IPS-NIHi11 (cell line): ENCODE measurements at places on chromosomes 5 and 9.
A peak's percentile ranks its signal among the peaks of the same experiment; 100 is the strongest.

- peak; percentile 41 for DNase-seq
Measured at GRCh38 chr5:149310947-149311658, 34.2 kb upstream of the GRPEL2 start.

- peak; percentile 38 for DNase-seq
Measured at GRCh38 chr5:133222979-133223378, 171.2 kb downstream of the HSPA4 start.

DNA sequence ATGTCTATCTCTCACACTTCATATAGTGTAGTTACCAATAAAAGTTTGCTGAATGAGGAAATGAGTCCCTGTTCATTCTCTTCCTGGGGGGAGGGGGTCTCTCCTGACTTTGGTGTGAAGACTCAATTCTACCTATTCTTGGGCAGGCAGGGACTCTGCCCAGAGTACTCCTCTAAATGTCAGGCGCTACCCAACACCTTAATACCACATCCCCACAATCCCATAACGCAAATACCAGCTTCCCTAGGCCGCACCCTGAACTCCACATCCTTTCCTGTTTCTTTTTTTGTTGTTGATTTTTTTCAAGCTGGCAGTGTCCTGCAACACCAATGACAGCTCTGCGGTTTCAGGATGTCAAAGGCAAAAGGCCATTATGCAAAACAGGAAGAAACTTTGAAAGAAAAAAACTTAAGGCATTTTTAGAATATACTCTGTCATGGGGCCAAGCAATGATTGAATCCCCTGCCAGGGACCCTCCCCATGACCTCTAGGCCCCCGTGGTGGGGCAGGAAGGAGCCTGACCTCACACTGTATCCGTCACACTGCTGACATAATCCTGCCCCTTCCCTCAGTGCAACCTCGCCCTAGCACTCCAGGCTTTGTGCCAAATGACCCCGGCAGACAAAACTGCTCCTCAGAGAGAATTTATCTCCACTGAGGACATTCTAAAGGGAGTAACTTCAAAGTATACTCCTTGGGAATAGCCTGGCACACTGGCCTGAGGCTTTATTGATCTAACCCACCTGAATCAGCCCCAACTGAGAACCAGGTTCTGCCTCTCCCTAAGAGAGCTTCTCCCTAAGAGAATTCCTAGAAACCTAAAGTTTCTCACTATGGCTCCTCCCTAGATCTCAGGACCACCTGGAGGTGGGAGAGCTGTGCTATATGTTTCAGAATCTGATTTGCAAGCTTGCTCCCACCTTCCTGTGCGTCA lies 8.0 kb downstream of the B4GALT1 start:
- no peak for DNase-seq

DNA sequence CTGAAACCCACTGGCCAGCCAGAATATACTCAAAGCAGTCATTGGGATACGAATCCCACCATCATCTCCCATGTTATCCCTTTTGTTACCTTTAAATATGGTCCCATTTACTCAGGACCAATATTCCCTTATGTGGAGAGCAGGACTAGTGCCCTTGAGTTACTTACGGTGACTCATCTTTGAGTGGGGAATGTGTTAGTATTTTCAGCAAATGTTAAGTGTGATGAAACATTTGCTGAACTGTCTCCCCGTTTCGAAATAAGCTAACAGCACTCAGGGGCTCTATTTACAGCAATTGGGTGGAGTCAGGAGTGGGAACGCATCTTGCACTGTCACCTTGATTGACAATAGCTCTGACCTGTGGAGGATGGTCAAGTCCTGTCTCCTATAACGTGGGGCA lies 67.4 kb downstream of the CTSL start:
- no peak for DNase-seq

GRCh38 chr5:73005886-73006285 lies 50.0 kb downstream of the FCHO2 start:
- no peak for DNase-seq

DNA sequence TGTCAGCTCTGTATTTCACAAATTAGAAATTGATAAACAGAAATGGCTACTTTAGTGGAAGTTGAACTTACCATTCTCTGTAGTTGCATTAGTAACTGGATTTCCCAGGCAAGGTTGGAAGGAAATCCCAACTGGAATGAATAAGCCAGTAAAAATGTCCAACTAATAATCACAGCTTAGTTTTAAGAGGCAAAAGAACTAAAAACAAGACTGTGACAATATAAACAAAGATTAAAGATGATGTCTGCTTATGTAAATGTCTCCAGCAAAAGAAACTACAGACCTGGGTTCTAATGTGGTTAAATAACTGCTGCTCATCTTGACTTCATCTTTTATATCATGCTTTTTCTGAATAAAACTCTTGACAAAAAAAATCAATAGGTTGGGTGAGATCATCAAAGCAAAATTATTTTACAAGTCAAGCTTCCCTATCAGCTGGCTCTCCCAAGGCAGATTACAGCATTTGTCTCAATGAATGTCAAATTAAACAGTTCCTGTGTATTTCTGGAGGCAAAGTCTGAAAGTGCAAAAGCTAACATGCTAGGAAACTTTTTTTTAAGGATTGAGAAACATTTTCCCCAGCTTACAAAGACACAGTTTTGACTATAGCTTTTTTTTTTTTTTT lies 62.3 kb upstream of the HMHB1 start:
- DNase-seq: no peak

GRCh38 chr5:96946381-96946780 lies 10.5 kb downstream of the LNPEP start:
- no peak for DNase-seq

- no peak for DNase-seq
Measured at GRCh38 chr5:14399054-14399692, 182.4 kb upstream of the OTULINL start.

DNA sequence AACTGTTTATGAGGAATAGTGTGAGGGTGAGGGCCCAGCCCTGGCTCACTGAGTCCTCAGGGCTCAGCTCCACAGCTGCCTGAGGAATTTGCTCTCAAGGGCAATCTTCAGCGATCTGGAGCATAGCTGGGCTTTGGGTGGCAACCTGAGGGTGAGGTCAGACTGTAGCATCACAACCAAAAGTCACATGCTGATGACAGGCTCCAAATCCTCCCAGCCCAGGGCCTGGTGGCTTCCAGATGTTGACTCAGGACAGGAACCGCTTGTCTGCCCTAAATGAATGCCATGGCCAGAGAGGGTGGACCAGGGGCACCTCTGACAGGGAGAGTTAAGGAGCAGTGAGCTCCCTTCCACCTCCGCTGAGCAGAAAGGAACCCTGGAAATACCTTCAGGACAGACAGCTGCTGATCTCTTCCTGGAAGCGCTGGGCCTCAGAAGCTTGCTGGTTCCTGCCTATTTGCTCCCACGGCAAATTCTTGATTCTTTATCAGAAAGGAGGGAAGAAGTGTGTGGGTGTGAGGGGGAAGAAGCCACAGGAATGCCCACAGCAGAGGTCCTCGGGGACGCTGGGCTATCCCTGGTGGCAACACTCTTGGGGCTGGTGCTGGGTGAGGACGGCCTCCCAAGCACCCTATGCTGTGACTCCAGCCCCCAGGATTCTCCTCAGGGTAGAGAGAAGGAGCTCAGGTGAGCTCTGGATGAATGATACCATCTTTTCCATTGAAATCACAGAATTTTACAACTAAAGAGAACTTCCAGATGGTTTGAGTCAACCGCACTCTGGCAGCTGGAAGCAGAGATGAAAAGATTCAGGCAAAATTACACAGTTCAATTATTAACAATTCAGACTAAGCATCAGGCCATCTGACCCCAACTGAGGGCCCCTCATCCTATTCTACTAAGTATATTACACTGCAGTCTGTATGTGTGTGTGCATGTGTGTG lies 13.8 kb upstream of the CTSL start:
- no peak for DNase-seq

DNA sequence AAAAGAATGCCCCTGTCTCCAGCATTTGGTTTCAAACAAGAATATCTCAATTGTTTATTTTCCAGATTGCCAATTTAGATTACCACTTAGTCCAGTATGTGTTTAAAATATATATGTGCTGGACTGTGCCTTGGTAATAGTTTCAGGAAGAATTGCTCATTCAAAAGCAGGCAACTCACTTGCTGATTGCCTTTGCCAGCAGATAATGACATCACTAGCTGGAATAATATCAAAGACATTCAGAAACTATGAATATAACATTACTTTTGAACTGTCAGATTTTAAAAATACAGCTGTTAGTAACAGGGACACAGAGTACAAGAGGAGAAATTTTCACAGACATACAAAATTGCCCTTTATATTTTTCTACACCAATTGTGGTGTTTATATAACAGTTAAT lies 96.0 kb upstream of the ITGA2 start:
- DNase-seq: no peak

DNA sequence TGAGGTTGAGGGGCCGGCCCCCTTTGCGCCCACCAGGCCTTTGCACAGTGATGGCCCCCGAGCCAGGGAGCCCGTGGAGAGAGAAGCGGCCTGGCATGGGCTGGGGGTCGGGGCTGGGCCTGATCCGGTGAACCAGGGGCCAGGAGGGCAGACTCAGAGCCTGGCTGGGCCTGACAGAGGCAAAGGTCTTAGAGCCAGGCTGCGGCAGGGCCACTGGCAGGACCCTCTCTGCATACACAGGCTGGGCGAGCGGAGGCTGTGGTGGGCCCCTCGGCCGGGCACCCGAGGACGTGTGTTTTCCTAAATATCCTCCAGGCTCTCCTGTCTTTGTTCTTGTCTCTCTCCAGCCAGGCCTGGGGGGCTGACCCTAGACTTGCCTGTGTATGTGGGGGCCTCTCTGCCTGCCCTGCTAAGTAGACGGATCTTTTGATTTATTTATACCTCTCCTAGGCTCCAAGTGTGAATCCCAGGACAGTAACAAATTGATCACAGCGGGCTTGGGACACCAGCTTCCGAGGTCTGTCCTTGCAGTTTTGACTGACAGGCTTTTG lies 933 bp downstream of the NEK6 start:
- peak; percentile 53 for DNase-seq

DNA sequence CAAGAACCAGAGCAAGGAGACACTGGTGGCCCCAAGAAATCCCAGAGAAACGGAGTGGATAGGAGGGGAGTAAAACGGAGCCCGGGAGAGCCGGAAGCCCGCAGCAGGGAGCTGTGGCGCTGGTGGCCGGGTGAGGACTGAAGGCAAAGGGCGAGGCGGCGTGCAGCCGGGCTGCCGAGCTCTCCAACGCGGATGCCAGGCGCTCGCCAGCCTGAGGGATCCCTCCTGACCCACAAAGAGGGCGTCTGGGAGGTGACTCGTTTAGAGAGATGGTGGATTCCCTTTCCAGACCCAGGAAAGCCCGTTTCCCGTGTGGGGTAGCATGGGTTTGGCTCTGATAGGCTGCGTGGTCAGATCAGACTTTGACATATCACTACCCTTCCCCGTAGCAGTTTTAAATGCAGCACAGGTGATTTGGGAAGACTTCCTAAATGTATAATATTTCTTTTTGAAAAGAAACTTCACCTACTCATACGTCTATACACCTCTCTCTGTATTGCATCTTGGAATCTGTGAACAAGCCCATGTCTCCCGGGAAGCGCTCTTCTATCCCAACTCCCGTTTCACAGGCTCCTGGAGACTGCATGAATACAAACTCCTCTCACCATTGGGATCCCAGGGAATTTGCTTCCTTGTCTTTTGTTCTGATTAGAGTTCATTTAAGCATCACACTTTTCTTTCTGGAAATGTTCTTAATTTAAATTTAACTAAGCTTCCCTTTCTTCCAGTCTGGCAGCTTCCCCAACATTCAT lies 158.1 kb downstream of the C9orf152 start:
- DNase-seq: peak; percentile 28

DNA sequence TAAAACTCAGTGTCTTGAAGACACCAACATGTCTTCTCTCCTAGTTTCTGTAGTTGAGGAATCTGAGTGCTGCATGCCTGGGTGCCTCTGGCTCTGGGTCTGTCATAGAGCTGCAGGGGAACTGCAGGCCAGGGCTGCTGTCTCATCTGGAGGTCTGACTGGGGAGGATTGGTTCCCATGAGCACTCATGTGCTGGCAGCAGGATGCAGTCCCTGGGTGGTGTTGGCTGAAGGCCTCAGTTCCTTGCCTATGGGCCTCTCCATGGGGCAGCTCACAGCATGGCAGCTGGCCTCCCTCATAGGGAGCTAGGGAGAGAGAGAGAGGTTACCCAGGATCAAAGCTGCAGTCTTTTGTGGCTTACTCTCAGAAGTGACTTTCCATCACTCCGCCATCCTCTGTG lies 22.6 kb downstream of the UBE2QL1 start:
- DNase-seq: no peak

- DNase-seq: no peak
Measured at GRCh38 chr5:72293495-72294055, 26.5 kb downstream of the MRPS27 start.

DNA sequence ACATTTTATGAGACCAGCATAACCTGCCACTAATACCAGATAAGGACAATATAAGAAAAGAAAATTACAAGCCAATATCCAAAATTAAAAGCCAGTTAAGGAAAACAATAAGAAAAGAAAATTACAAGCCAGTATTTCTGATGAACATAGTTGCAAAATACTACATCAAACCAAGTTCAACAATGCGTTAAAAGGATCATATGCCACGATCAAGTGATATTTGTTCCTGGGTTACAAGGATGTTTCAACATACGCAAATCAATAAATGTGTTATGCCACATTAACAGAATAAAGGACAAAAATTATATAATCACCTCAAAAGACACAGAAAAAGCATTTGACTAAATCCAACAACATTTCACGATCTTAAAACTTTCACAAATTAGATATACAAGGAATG lies 431.9 kb downstream of the ELAVL2 start:
- no peak for DNase-seq

GRCh38 chr5:79205965-79206364 lies 30.0 kb upstream of the JMY start:
- DNase-seq: no peak

DNA sequence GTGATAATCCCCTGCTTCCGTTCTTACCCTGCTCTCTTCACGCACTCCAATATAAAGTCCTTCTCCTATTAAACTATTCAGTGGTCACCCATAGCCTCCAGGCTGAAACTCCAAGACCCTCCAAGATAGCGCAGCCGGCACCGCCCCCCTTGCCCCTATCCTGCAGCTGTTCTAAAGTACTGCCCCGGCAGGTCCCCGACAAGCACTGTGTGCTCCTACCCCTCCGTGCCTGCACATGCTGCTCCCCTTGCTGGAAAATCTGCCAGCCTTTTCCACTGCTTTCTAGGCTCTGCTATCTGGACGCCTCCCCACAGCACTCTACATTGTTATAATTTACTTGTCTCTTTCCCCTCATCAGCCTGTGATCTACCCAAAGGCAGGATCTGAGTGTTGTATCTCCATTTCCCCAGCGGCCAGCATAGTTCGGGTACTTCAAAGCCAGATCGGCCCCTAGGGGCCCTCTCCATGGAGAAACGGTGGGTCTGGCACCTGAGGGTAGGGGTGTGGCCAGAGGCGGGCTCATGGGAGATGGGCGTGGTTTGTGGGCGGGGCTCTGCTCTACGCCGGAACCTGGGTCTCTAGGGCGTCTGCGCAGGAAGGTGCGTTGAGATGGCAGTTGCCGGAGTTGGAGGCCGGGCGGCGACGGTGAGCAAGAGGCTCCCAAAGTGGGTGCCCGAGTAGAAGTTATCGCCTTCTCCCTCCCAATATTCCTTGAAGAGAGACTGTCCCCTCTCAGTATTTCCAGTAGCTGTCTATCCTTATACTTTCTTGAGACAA lies 83.5 kb upstream of the RUSC2 start:
- DNase-seq: peak; percentile 92

- DNase-seq: no peak
Measured at GRCh38 chr5:67996596-67996995, 219.0 kb upstream of the PIK3R1 start.
